Activated naive CD8-positive, alpha-beta T cell treated with anti-CD3 and anti-CD28 coated beads for 36 hours (primary cell): ENCODE measurements at places on chromosomes 6 and 20.

GRCh38 chr6:107185391-107185970 is 70.2 kb upstream of the BEND3 start:
- no peak for DNase-seq

DNA sequence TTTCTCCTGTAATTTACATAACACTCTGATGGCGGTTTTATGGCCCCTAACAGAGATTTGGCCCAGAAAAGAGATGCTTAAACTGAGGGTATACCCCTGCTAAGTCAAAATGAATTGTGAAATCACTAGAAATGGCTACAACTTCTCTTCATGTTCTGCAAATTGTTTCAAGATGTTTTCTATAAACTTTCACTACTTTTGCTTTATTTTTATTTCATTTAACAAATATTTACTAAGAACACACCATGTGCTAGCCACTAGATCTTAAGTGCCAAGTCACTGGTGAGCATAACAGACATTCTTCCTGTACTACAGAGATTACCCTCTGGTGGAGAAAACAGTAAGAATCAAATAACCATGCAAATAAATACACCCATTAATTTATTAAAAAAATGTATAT is 87.6 kb downstream of the KCNQ5 start:
- DNase-seq = no peak

GRCh38 chr20:36989797-36990196 is 38.3 kb upstream of the SAMHD1 start:
- no peak for DNase-seq

GRCh38 chr6:53956068-53956711 is 155.1 kb upstream of the MLIP start:
- peak; percentile 32 for DNase-seq
